ENCODE measurements at places on chromosomes 7 and 10.

DNA sequence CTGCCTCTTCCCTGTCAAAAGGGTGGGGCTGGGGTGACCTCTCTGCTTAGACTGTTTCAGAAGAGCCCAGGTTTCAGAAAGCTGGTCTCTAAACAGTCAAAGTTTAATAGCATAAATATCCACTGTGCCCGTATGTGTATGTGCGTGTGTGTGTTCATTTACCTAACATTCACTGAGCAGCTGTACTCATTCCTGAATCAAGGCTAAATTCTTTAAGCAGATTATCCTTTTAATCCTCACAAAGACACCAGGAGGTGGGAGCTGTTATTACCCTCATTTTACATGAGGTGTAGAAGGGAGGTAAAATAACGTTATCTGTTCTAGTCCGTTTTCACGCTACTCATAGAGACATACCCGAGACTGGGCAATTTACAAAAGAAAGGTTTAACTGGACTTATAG lies 72.2 kb downstream of the RSU1 start:
- DNase-seq, result no peak

DNA sequence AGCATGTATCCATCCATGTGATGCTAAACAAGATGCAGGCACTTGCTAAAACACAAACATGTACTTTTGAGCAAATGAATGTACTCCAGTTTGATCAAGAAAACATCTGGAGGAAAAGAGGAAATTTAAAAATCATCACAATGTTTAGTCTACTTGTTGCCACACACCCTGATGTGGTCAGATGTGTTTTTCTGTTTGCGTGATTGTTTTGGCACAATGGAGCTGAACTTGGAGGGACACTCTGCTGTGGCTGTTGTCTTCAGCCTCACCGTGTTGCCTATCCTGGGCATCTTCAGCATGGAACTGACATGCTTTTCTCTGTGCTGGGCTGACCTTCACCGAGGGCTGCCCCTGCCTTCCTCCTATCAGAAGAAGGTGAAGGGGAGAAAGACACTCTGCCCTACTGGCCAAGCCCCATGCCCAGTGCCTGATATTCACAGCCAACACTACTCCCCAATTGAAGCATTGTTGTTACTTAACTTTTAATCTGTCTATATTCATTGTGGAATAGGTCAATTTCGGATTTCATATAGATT lies 268.3 kb upstream of the IGFBP3 start:
- DNase-seq, result no peak

DNA sequence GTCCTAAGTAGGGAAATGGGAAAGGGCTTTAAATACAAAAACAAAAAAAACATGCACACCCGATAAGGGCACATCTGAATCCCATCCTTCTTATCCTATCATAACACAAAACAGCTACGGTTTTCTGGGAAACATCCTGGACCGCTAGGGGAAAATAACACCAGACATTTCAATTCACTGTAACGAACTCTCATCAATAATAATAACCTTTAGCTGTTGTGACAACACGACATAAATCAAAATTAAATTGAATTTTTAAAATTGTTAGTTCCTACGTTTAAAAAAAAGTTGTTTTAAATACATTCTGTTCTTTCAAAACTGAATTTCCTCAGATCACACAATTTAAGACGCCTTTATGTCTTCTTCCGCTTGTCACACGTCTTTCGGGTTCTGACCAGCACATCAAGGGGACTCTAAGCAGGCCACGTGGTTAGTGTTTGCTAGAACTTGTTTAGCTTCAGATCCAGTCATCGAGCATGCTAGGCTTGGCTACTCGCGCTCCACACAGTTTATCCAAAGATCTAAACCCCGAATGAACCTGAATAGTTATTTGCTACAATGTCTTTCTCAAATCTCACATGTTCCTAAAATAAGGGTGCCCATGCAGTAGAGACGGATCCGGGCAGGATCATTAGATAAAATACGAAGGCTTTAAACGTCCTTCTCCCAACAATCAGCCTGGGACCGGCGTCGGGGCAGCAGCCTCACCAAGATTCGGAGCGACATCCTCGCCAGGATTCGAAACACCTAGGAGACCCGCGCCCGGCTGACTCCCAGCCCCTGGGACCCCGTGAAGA lies 839 bp downstream of the IKZF5 start:
- peak; percentile 28 for DNase-seq

DNA sequence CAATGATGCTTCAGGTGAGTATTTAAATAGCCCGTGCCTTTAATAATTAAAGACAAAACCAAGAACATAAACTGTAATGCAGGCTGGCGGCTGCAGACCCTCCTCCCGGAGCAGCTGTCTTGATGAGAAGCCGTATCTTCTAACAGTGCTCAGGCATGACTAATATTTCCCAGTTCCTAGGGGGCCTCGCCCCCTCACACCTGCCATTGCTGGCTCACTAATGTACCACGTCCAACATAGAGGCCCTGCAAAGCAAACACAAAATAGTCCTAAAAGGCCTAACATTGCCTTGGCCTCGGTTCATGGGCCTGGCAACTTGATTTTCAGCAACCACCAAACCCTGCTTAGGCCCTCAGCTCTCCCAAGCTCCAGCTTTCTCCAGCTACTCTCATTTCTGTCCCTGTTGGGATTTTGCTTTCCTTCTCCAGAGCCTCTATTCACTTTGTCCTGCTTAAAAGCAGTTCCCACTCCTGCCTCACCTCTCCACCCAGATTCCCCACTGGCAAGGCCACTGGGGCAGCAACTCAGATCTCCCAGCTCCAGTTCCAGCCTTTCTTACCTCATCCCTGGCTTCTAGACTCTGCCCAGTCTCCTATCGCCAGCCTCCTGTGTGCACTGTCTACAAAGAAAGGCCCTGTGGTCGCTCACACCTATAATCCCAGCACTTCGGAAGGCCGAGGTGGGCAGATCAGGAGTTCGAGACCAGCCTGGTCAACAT lies 16.2 kb downstream of the SORBS1 start:
- no peak for DNase-seq

DNA sequence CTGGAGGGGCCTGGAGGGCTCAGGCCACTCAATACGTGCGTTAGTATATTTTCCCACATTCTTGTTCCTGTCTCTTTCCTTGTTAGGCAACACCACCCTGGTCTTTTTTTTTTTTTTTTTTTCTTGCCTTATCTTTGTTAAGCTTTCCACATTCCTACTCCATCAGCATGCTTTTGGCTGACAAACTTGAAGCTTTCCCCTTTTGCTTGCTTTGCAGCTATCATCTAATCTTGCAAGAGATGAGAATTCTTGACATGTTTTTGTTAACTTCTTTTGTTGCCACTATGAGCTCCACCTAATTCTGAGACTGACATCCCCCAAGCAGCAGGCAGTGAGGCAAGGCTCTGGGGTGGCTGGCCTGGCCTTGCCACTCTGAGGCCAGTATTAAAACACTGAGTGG lies 52.5 kb upstream of the NRP1 start:
- no peak for DNase-seq

DNA sequence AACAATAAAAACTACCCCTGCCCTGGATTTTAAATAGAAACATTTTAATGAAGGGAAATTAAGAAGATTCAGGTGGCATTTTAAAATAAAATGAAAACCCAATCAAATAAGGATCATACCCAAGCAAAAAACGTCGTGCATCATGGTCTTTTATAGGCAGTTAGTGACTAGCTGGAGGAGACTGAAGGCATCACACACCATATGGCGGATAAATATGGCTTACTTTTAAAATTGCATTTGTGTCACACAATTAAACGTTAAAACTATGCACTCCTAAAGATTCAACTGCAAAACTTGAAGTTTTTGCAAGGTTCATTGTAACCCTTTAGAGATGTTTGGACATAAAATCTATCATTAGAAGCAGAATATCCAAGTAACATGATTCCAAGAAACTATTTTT lies 200.1 kb upstream of the NRG3 start:
- no peak for DNase-seq

- no peak for DNase-seq
Observed at GRCh38 chr10:71796749-71797405, 23.6 kb upstream of the VSIR start.

- DNase-seq, result no peak
Observed at GRCh38 chr10:6409971-6410643, 170.0 kb downstream of the PRKCQ start.

DNA sequence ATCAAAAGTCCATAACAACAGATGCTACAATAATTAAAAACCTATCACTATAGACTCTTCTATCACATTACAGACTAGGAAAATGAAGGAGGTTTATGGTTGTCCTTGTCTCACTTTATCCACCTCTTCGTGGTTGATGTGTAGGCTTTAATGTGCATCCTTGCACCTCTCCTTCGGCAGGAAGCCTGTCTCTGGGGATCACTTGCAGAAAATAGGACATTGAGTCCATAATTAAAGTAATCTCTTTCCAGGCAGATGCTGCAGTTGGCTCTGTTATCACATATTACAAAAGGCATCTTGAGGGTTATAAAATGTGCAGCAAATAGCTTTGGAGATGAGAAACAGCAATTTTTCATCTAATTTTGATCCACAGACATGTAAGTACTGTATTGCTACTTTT lies 168.4 kb downstream of the RELN start:
- DNase-seq, result no peak

DNA sequence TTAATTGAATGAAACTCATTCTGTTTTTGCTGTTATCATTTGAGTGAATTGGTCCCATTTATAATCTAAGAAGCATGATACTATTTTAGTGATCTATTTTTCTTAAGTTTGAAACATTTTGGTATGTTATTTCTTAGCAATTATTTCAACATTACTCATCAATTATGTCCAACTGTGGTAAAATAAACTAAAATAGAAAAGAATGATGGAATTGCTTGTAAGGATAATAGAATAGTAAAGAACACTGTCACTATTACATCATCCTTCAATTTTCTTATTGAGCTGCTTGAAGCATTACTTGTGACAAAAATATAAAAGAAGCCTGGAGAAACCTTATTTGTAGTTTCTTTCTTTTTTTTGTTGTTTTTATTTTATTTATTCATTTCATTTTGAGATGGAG lies 42.4 kb downstream of the ZNF487 start:
- DNase-seq, result no peak

DNA sequence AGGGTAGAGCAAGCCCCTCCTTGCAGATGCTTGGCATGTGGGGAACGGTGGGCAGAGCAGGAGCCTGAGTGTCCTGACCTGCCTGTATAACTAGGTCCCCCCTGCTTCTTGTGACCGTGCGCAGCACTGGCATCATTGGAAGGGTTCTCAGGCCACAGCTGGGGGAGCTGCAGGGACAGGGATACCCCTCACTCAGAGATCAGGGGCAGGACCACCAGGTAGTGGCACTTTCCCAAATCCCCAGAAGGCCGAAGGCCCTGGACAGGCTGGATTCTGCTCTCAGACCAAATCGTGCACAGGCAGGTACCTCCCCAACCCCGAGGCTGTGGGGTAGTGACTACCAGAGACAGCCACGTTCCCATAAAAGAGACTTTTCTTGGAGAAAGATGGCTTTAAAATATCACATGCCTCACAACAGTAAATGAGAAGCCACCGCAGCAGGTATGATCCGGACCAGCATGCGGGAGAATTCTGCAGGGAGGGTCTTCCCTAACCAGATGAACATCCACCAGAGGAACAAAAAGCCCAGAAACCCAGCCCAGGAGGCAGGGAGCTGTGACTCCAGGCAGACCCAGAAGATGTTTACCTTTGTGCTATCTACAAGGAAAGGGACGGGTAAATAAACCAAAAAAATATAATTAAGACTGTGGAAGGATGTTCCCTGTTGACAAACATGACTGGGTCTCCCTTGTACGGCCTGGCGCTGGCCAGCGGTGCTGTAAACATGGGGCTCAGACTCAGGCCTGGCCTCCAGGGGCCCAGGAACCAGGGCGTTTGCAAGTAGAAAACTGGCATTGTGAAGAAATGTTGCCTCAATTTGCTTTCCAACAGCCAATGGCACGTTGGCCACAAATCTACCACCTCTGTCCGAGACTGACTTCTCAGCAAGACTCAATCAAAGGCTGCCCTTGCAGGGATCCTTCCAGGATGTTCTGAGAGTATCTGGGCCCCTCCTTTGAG lies 180.0 kb downstream of the TNS3 start:
- DNase-seq, result no peak

- DNase-seq, result no peak
Observed at GRCh38 chr7:115086146-115086841, 164.4 kb downstream of the MDFIC start.

GRCh38 chr10:38094927-38095574 lies 914 bp downstream of the ZNF37A start:
- DNase-seq, result no peak
